ENCODE measurements at places on chromosomes 5 and 9.

DNA sequence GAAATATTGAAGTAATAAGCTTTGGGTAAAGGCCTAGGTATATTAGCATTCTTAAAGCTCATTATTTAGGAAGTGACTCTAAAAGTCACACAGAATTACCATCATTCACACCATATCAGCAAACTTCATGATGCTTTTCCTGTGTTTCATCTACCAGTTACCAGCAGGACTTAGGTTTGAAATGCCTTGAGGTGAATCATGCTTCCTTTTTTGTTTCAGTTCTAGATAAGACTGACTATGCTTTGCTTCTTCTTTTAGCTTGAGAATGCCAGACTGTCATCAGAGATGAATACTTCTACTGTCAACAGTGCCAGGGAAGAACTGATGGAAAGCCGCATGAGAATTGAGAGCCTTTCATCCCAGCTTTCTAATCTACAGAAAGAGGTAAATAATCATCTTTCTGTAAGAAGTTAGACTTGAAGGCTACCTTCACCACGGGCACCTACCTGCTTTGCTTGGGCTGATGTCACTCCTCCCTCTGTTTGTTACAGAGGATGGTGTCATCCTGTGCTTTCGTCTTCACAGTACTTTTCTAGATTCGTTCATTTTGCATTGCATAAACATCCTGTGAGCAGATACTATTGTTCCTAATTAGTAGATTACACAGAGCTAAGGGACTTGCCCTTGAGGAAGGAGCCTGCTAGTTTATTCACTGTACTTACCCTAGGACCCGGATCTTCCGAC lies 34.7 kb downstream of the LMNB1 start:
- DNase-seq, result no peak

DNA sequence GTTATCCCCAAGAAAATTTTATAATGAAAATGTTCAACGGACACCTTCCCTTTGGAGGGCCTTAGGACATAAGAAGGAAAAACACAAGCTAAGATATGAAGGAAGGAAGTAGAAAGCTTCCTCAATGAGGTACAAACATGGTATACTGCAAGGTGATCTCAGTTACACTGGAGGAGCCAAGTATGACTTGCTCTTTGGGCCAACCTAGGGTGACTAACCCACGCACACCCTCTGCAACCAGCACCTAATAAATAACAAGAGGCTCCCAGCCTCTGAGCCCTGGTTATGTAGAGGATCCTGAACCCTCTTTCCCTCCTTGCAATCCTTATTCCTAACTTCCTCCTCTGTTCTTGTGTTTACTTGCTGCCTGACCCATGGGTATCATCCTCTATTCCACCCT lies 38.3 kb upstream of the KCNV2 start:
- DNase-seq, result no peak

GRCh38 chr9:107638521-107639310 lies 149.1 kb upstream of the KLF4 start:
- peak; percentile 89 for DNase-seq

GRCh38 chr9:131747352-131747751 lies 7.5 kb upstream of the RAPGEF1 start:
- DNase-seq, result no peak

- DNase-seq, result no peak
Observed at GRCh38 chr9:94145640-94146039, 61.4 kb downstream of the PTPDC1 start.

- no peak for DNase-seq
Observed at GRCh38 chr5:62259699-62260250, 46.2 kb upstream of the KIF2A start.

DNA sequence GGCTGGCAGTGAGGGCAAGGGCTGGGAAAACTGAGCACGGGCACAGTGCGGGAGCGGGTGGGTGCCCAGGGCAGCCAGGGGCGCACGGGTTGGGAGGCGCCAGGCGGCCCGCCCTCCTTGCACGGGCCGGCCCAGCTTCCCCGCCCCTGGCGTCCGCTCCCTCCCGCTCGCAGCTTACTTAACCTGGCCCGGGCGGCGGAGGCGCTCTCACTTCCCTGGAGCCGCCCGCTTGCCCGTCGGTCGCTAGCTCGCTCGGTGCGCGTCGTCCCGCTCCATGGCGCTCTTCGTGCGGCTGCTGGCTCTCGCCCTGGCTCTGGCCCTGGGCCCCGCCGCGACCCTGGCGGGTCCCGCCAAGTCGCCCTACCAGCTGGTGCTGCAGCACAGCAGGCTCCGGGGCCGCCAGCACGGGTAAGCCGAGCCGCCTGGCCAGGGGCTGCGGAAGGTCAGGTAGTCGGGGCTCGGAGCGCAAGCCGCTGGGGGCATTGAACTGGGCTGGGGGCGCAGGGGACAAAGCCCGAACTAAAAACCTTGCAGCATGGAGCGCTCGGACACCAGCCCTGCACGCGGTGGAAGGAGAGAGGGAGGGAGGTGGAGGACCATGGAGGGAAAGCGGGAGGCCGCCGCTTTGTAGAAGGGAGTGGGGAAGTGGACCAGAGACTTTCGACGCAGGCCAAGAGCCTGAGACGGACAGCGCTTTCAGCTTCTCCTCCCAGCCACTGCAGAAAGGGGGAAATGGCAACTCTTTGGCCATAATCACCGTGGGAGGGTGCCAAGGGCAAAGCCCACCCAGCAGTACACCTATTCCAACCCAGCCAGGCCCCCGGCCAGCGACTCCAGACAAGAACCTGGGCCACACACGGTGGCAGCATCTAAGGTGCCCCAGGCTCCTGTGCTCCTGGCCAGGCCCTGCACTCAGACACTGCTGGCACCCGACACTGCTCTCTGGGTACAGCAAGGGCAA lies at the start of gene TGFBI:
Gene TGFBI (plus strand): TSS at position 207 of the 961 bp plus-strand sequence. CDS start 68 bp downstream, at position 275.
- peak; percentile 72 for DNase-seq

DNA sequence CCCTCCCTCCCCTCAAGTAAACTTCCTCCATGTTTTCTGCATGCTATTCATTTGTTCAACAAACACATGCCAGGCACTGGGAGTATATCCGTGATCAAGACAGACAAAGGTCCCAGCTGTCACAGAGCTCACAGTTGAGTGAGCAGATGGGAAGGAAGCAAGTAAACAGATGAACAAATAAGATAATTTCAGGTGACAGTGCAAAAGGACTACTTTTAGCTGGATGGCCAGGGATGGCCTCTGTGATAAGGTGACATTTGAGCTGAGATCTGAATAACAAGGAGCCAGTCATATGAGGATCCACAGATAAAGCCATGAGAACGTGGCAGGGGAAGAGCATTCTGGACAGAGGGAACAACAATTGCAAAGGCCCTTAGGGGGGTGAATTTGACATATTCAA lies 121.7 kb upstream of the RAD23B start:
- no peak for DNase-seq

- no peak for DNase-seq
Observed at GRCh38 chr5:108472237-108472636, 90.3 kb upstream of the FBXL17 start.
